ENCODE measurements at places on chromosomes 11 and 22.

DNA sequence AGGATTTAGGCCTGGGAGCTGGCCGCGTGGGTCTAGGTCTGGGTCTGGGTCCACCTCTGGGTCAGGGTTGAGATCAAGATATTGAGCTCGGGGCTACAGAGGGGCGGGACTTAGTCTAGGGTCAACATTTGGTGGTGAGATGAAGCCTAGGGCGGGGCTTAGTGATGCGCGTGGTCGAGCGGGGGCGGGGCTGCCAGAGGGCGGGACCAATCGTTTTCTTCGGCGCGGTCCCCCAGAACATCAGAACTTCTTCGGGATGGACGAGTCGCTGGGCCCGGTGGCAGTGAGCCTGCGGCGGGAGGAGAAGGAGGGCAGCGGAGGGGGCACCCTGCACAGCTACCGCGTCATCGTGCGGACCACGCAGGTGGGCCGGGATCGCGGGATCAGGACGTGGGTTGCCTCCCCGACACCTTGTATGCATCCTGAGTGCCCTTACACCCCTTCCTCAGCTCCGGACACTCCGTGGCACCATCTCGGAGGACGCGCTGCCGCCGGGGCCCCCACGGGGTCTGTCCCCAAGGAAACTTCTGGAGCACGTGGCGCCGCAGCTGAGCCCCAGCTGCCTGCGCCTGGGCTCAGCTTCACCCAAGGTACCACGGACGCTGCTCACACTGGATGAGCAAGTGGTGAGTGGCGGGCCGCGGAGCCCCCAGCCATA lies 4.2 kb downstream of the SIPA1 start:
- no peak for DNase-seq

- DNase-seq: no peak
Observed at GRCh38 chr11:125376117-125376516, 119.9 kb downstream of the FEZ1 start.

GRCh38 chr11:71184421-71185210 lies 67.8 kb downstream of the SHANK2 start:
- no peak for DNase-seq

- no peak for DNase-seq
Observed at GRCh38 chr22:22818861-22819855, 68.5 kb upstream of the IGLL5 start.

- DNase-seq: no peak
Observed at GRCh38 chr11:79095424-79095823, 345.4 kb downstream of the TENM4 start.

DNA sequence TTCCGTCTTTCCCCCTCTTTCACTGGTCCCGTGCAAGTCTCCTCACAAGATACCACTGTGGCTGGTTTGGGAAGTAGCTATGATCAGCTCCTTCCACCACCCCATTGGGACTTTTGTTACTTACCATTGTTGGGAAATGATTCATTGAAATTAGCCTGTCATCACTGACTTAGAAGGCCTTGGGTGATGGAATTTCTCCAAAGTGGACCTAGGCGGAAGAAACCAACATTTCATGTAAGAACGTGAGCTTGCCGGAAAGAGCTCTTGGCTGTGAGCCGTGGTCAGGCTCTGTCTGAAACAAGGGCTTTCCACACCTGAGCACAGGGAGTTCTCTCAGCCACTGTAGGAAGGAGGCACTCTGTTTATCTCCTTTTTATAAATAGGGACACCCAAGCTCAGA lies 23.5 kb upstream of the CRYBB3 start:
- no peak for DNase-seq

GRCh38 chr11:66800720-66801428 lies 42.4 kb upstream of the RCE1 start:
- no peak for DNase-seq

GRCh38 chr11:64870893-64871466 lies 7.4 kb downstream of the EHD1 start:
- no peak for DNase-seq

DNA sequence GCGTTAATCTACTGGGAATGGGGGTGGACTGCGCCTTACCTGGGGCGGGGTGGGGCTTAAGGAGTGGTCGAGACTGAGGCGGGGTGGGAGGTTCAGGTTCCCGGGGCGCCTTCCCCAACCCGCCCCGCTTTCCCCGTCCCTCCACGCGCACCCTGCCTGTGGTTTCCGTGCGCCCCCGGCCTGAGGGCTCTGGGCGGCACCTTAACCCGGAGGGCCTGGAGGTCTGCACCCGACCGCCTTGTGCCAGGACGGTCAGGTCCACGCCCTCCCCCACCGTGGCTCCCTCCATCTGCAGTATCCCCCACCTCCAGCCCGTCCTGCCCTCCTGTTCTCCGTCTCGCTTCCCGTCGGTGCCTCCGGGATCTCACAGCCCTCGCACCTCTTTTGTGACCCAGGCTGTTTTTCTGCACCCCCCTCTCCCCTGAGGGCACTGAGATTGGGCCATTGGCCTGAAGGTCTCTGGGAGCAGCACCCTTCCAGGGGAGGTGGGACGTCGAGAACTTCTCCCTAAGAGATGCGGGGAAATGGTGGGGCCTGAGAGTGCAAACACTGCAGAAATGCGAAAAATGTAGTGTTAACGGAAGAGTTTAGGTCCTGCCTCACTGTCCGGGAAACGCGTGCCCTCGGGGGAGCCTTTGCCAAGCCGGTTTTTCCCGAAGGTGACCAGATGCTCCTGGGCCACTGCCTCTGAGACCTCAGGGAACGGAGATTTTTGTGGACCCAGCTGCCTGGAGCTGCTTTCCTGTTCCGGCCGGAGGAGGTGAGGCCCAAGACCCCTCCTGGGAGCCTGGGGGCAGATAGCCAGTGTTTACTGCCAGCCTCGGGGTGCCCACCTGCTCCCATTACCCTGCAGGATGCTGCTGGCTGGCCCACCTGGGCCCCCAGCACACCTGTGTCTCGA lies 1.2 kb upstream of the ASCL2 start:
- DNase-seq: no peak

- no peak for DNase-seq
Observed at GRCh38 chr11:19316434-19316833, 75.7 kb upstream of the E2F8 start.

- DNase-seq: no peak
Observed at GRCh38 chr11:34972892-34973291, 56.5 kb downstream of the PDHX start.

GRCh38 chr11:118184784-118185579 lies 8.5 kb upstream of the SCN2B start:
- peak; percentile 13 for DNase-seq

DNA sequence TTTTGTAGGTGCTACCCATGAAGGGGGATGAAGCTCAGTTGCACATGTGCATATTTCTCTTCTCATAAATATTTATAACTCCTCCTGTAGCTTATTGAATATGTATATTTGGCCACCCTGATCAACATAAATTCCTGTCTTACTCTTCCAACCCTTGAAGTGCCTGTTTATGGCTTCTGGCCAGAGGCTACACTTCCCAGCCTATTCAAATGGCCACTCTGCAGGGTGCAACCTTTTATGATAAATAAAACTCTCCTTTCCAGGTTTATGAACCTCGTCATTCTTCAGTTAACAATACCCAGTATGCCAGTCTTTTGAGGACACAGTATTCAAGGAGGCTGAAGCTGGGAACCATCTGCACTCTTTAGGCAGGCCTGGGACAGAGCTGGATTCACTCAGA lies 2.6 kb upstream of the RTL6 start:
- no peak for DNase-seq

DNA sequence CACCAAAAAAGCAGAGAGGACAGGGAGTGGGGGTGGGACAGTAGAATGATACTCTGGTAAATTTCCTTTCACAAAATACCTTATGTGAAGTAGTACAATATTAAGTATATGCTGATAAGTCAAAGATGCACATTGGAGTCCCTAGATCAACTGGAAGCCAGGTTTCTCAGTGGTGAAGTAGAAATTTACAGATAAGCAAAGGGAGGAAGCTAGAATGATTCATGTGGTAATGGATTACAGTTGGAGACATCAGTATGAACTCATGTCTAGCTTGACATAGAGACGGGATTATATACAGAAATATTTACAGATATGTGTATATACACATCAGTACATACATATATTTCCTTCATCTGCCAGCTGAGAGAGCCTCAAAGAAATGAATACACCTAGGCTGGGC lies 21.5 kb downstream of the PLEKHB1 start:
- no peak for DNase-seq

DNA sequence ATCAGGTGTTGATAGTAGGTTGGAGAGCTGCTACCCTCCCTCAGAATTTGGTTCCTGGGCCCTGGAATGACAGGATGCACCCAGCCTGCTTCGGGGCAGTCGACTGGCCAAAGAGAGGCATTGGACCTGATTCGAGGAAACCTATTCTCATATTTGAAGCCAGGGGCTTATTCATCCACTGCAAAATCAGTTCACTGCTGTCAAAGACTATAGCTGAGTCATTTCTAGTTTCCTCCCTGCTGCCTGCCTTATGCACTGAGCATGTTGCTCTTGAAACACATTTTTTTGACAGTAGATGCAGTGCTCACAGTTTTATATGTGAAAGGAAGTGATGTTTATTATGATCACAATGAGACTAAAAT lies 565.4 kb downstream of the ETS1 start:
- DNase-seq: no peak

Data from activated T-cell treated with anti-CD3 and anti-CD28 coated beads, Interleukin-2, amount 50 U/mL, for 24 hours (primary cell).